ENCODE measurements at places on chromosomes 3 and 15.

GRCh38 chr3:110955301-110955880 is 116.2 kb upstream of the NECTIN3 start:
- no peak for DNase-seq

GRCh38 chr3:32667072-32667582 is 17.9 kb upstream of the CNOT10 start:
- no peak for DNase-seq

- DNase-seq: no peak
These were observed 180.9 kb downstream of the DTWD1 start for GRCh38 chr15:49801796-49802195.

- no peak for DNase-seq
These were observed 496.6 kb upstream of the NAALADL2 start for GRCh38 chr3:174362556-174362955.

GRCh38 chr3:183117056-183117455 is 17.8 kb upstream of the MCCC1 start:
- DNase-seq: no peak

- peak; percentile 73 for DNase-seq
These were observed 57.9 kb downstream of the ARHGAP31 start for GRCh38 chr3:119352034-119352609.

GRCh38 chr3:154976072-154976983 is 103.8 kb upstream of the MME start:
- no peak for DNase-seq

DNA sequence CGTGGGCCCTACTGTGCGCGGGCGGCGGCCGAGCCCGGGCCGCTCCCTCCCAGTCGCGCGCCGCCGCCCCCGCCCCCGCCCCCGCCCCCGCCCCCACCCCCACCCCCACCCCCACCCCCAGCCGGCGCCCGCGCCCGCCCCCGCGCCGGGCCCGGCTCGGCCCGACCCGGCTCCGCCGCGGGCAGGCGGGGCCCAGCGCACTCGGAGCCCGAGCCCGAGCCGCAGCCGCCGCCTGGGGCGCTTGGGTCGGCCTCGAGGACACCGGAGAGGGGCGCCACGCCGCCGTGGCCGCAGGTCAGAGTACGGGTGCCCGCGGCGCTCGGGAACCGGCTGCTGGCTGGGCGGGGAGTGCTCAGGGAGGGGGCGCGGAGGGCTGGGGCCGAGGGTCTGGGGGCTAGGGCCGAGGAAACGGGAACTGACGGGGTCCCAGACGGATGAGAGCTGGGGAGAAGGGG is 1.1 kb upstream of the PPARG start:
- no peak for DNase-seq

DNA sequence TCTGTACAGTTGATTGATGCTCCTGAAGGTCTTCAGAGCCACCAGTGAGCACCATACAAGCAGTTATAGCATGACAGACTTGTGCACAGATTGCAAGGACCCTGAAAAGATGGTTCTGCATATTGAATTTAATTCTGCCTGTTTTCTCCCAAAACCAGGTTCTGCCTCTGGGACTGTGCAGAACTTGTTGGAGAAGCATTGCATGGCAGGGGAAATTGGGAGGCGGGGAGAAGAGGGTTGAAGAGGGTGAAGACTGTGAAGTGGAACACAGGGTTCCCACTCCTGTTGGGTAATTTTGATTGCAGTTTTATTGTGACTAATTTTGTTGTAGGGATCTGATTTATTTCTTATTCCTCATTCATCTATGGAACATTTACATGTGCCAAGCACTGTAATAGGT is 10.3 kb downstream of the ZNF80 start:
- DNase-seq: no peak
